SHP77 (cell line): ENCODE measurements at places on chromosomes 13 and 19.

DNA sequence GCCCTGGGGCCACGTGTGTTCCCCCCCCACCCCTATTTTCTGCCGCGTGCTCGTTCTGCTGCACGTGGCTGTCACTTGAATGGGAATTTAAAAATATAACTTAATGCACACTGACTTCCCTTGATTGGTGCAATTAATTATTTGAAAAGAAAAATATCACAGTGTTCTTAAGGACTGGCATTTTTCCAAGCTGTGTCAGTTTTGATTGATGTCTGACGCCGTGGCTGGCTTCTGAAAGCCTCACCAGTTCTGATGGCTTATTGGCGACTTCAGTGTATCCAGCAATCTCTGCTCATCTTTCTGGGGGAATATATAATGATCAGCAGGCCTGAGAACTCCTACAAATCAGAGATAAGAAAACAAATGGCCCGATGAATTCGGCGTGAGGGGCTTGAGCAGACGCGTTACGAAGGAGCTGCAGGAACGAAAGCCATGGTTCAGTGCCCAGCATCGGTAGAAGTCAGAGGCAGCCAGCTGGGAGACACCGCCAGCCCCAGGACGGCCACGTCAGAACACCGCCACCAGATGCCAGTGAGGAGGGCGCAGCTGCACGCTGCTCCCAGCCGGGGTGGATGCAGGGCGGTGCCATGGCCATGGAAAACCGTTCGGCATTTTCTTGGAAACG, 111.2 kb downstream of the KDM4B start:
- peak; percentile 81 for DNase-seq

GRCh38 chr19:39752390-39752789, 14.6 kb upstream of the CLC start:
- no peak for DNase-seq

- no peak for DNase-seq
Observed at GRCh38 chr13:36973621-36974295, 25.4 kb downstream of the ALG5 start.

- peak; percentile 22 for DNase-seq
Observed at GRCh38 chr19:17424743-17425365, 5.0 kb downstream of the MVB12A start.

- DNase-seq, result no peak
Observed at GRCh38 chr13:72834601-72835000, 52.7 kb downstream of the PIBF1 start.

DNA sequence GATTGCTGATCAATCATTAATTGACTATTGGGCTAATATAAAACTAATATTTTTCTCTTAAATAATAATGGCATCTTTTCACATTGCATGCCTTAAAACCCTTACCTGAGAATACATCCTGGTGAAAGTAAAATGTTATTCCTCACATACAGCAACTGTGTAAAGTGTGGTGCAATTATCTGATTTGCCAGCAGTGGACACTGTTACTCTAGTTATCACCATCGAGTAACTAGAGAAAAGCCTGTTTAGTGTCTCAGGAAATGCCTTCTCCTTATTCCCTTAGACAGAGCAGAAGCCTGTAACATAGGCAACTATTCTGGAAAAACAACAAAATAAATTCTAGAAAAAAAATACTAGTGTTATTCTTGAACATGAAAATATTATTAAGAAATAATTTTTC, 459.8 kb downstream of the FGF14 start:
- DNase-seq, result peak; percentile 87

- no peak for DNase-seq
Observed at GRCh38 chr13:100808330-100809128, 133.9 kb upstream of the TMTC4 start.

GRCh38 chr19:5967994-5968430, 9.9 kb downstream of the RANBP3 start:
- peak; percentile 48 for DNase-seq

- DNase-seq, result peak; percentile 74
Observed at GRCh38 chr19:12564016-12564664, 12.9 kb upstream of the ZNF564 start.

GRCh38 chr19:40510526-40511115, 43.8 kb downstream of the SPTBN4 start:
- no peak for DNase-seq

GRCh38 chr13:113766035-113766800, 7.2 kb downstream of the TMEM255B start:
- no peak for DNase-seq

DNA sequence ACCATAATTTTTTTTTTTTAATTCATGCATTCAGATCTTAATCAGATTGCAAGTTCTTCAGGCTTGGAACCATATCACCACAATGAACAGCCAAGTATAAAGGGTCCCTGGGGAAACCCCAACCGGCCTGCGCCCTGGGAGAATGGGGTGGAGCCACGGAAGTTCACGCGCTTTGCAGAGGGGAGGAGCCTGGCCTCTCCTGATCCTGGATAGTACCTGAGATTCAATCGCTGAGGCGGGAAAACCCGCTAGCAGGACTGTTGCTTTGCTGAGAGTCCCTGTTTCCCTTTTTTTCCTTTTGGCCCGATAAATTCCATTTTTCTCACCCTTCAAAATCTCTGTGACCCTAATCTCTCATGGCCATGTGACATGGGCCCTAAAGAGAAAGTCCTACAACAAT, 385.1 kb downstream of the IRS2 start:
- DNase-seq, result no peak

GRCh38 chr13:45337395-45337794, 3.6 kb downstream of the TPT1 start:
- no peak for DNase-seq

- DNase-seq, result no peak
Observed at GRCh38 chr19:18618236-18618635, 5.6 kb downstream of the TMEM59L start.

DNA sequence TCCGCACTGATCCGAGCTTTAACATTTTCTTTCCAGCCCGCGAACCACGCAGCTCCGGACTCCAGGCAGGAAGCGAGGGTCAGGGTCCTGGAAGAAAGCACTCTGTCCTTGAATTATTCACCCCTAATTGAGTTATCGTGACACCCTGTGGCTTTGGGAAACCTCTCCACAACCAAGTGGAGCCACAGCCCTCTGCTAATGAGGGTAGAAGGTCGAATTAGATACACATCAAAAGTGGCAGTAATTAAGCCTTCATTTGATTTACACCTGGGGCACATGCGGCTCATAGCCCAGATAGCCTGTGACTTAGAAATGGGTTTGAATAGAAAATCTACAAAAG, 15.9 kb upstream of the RNF17 start:
- DNase-seq, result no peak

DNA sequence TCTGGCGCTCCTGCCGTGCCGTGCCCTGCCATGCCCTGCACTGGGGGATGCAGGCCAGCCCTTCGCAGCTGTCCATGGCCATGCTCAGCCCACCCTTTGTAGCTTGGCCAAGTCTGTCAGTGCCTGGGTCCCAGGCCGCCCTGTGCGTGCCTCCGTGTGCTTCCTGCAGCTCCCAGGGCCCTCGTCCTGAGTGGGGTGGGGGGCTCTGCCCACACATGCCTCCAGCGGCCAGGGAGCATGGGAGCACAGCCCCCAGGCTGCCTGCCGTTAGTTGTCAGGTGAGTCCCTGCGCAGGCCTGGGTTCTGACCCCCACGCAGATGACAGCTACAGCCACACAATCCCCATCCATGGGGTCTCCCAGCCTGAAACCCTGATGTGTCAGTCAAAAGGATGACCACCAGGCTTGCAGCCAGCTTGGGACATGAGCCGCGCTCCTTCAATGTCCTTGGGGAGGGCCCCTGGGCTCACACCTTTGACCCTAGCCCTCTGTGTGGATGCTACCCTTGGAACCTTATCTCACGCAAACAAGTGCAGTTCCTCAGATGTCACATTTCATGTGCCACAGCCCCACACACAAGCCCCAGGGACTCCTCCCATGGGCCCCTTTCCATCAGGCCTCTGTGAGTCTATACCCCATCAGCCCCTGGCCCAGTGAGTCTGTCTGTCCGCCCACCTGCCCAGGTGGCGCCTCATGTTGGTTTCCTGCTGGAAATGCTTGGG, 24.5 kb downstream of the TMED1 start:
- DNase-seq, result no peak

- DNase-seq, result no peak
Observed at GRCh38 chr13:97211300-97211699, 10.8 kb upstream of the MBNL2 start.

DNA sequence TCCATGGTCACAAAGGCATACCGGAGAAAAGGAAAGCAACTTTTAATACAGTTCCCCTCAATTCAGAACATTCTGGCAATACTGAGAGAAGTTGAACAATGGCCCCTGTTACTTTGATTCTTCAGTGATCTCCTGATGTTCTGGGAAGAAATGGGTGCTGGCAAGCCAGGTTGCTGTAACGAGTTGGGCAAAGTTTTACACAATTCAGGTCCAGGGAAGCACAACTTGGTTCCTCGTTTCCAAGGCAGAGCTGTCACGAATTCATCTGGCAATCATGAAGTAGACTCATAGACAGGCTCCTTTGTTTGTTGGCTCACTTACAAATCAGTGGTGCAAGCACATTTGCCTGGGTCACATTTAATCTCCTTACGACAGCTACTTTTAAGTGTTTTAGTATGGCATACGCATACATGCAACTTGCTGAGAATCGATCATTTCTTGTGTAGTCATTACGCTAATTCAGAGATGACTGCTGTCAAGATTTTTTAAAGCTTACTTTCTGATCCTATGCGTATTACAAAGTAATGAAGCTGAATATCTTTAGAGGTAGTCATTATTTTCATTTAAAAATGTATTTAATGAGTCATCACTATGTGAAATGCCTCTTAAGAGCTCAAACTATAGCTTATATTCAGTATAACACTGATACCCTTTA, 174.7 kb downstream of the GPC5 start:
- DNase-seq, result no peak
